ENCODE measurements at places on chromosomes 5 and 9.

DNA sequence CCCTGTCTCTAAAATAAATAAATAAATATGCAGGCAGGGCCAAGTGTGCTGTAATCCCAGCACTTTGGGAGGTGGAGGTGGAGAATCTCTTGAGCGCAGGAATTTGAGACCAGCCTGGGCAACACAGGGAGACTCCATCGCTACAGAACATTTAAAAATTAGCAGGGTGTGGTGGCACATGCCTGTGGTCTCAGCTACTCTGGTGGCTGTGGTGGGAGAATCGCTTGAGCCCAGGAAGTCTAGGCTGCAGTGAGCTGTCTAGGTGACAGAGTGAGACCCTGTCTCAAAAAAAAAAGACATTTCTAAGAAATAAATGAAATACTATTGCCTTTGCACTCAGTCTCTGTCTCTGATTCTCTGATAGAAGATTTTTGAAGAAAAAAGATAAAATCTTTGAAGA, 1.2 kb upstream of the PCDHGA10 start:
- DNase-seq, result no peak

GRCh38 chr5:57102905-57103255, 71.0 kb upstream of the GPBP1 start:
- DNase-seq, result no peak

DNA sequence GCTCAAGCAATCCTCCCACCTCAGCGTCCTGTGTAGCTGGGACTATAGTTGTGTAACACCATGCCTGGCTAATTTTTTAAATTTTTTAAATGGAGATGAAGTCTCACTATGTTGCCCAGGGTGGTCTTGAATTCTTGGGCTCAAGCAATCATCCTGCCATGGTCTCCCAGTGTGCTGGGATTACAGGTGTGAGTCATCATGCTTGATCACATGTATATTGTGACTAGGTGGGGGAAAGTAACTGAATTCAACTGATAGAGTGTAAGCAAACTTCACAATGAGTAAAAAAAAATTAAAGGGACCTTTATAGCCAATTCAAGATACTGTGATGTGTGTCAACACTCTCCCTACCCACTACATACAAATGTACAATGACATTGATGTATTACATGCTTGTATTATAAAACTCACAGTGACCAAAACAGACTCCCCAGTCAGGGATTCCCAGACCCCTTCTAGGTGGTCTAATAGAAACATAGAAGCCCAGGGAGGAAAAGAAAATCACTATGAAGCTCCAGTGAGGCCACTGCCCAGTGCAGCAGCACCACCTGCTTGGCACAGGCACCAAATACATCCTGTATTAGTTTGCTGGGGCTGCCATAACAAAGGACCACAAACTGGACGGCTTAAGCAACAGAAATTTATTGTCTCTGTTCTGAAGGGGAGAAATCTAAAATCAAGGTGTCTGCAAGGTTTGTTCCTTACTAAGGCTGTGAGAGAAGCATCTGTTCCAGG, 8.8 kb downstream of the PLGRKT start:
- no peak for DNase-seq

GRCh38 chr5:121967187-121967586, 5.4 kb downstream of the SRFBP1 start:
- DNase-seq, result no peak

- DNase-seq, result no peak
Observed at GRCh38 chr5:167063788-167064187, 1227.7 kb upstream of the WWC1 start.

GRCh38 chr9:108844391-108844790, 11.4 kb downstream of the ACTL7B start:
- DNase-seq, result no peak

- no peak for DNase-seq
Observed at GRCh38 chr9:479304-479970, 264.8 kb downstream of the DOCK8 start.

- DNase-seq, result no peak
Observed at GRCh38 chr5:35876922-35877321, 20.2 kb downstream of the IL7R start.

GRCh38 chr5:78691084-78691960, 42.8 kb upstream of the LHFPL2 start:
- no peak for DNase-seq

DNA sequence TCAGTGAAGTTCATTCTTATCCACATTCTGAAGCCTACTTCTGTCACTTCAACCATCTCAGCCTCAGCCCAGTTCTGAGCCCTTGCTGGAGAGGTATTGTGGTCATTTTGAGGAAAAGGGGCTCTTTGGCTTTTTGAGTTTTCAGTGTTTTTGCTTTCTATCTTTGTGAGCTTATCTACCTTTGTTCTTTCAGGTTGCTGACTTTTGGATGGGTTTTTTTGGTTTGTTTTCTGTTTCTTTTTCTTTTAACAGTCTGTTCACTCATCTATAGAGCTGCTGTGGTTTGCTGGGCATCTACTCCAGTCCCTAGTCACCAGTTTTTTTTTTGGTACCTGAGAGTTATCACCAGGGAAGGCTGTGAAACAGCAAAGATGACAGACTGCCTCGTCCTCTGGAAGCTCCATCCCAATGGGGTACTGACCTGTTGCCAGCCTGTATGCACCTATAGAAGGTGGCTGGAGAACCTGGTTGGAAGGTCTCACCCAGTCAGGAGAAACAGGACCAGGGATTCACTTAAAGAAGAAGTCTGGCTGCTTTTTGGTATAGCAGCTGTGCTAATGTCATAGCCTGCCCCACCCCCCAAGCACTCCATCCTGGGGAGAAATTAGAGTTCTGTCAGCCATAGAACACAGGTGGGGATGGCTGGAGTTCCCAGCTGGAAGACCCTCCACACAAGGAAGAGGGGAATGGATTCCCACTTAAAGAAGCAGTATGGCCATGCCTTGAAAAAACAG, 138.6 kb upstream of the TSLP start:
- DNase-seq, result no peak

DNA sequence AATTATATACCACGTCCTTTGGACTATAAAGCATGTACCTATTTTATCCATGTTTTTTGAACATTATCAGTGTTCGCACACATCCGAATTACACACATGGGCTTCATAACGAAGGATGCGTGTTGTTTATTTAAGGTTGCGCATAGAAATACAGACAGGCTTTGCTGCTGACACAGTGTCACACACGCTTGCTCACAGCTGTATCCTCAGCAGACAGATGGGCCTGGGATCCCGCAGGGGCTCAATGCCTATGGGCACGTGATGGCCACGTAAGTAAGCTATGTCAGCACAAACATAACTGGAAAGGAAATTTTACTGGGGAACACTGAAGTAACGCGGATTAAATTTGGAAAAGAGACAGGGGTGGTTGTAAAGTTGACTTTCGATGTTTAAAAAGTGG, 76.6 kb downstream of the OTULIN start:
- DNase-seq, result no peak

- no peak for DNase-seq
Observed at GRCh38 chr9:37174247-37174646, 53.9 kb downstream of the ZCCHC7 start.

- DNase-seq, result peak; percentile 54
Observed at GRCh38 chr5:76855961-76856360, 6.1 kb downstream of the S100Z start.

DNA sequence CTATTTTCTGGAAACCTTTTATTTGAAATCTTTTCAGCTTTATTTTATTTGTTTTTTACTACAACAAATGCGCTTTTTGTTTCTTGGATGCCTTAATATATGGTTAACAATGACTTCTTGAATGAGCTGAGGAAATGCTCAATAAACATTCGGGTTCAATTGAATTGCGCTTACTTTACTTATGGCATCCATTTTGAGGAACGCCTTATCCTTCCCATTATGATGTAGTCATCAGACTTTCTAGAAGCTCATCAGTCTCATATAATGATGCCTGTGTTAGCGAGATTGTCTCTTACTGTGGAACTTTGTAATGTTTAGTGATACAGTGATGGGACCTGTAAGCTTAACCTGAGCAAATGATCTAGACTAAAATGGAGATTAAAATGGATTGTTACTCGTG, 916 bp downstream of the SHLD3 start:
- DNase-seq, result no peak

GRCh38 chr9:38263532-38263931, 129.0 kb upstream of the ALDH1B1 start:
- DNase-seq, result peak; percentile 6

DNA sequence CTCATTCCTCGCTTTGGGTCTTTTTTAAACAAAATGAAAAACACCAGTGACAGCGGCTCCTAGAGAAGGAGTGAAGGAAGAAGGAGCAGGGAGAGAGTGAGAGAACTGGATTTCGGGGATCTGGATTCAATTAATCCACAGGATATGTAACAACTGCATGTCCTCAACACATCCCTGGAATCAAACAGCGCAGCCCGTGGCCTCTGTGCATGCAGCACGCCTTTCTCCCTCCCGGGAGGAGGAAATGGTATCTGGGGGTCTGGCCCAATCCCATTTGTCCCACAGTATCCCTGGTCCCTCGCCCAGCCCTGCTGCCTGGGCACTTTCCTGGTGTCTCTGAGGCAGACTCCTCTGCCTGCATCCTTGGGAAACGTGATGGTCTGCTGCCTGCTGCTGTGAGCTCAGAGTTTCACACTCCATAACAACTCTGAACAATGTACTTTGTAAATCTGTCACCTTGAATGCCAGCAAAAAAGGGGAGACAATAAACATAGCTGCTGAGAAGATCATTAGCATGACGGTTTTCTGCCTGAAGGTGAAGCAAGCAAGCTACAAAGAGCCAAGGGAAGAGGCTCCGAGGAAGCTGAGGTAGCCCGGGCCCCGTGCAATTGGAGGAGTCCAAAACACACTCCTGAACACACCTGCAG, 56.1 kb downstream of the PTCH1 start:
- DNase-seq, result no peak

- no peak for DNase-seq
Observed at GRCh38 chr9:137316012-137316981, 14.2 kb upstream of the NRARP start.

DNA sequence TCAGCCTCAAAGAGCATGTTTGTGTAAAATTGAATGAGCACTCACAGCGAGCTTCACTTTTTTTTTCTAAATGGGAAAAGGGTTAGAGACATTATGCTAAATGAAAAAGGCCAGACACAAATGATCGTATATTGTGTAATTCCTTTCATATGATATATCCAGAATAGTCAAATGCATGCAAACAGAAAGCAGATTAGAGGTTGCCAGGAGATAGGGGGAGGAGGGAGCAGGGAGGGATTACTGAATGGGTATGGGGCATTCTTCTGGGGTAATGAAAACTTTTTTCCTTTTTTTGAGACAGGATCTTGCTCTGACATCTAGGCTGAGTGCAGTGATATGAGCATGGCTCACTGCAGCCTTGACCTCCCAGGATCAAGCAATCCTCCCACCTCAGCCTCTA, 47.1 kb downstream of the DMAC1 start:
- DNase-seq, result no peak

GRCh38 chr5:149916334-149917072, 28.1 kb downstream of the PDE6A start:
- DNase-seq, result no peak

DNA sequence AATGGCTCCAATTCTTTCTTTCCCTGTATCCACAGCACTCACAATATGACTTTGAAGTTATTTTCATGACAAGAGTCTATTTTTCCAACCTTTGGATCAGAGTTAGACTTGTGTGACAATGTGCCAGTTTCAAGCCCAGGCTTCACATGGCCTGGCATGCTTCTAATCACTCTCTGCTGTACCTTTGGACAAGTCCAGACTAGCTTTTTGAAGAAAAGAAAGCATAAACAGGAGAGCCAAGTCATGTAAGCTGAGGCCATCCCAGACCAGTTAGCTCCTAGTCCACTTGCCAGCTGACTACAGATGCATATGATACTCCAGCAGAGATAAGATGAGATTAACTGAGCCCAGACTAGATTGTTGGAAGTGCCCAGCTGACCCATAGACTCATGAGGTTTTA, 513.6 kb upstream of the C9orf72 start:
- no peak for DNase-seq

- DNase-seq, result no peak
Observed at GRCh38 chr9:6702707-6703106, 55.1 kb upstream of the KDM4C start.

GRCh38 chr9:105887679-105888078, 193.3 kb downstream of the TMEM38B start:
- DNase-seq, result no peak

DNA sequence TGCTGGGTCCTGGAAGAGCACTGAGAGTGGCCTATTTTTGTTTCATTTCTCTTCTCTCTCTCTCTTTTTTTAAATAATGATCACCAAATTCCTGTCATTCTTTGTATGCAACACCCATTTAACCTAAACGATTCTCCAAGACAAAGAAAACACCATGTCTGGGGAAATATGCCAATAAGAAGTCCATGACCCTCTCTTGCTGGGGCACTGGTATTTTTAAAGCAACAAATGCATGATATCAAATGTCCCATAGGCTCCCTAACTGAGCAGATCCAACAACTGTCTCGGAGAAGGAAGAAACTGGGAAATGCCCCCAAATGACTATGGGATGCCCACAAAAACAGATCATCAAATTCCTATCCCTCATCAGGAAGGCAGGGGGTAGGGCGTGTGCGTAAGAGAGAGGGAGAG, 567.4 kb downstream of the CCDC171 start:
- no peak for DNase-seq

- DNase-seq, result no peak
Observed at GRCh38 chr9:33024126-33024965, 727 bp upstream of the DNAJA1 start.

GRCh38 chr9:27626244-27627187, 53.2 kb upstream of the C9orf72 start:
- DNase-seq, result no peak

GRCh38 chr5:158832096-158832685, 267.5 kb downstream of the EBF1 start:
- DNase-seq, result no peak

DNA sequence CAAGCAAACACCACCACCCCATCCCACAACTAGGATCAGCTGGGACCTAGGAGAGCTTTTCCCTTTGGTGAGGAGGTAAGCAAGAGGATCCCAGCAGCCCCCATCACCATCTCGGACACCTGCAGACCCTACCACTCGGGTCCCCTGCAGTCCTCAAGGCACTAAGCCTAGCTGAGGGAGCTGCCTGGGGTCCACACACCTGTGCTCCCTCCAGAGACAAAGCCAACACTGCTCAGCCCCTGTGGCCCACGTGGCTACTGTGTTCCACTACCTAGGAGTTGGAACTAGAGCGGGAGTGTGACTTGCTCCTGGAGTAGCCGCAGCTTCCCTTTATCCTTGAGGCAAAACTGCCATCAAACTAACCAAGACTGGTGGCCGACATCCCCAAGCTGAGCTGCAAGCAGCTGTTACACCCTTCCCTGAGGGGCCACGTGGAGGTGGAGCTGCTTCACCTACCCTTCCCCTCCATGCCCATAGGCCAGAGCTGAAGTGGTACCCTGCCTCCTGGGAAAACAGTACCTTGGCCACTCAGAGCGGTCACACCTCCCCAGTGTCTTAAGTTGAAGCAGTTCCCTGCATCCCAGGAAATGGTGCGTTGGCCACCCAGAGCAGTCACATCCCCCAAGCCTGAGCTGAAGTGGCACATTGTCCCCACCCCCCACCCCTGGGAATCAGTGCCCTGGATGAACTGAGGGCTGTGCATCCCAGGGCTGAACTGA, 205.5 kb downstream of the CACNA1B start:
- no peak for DNase-seq

GRCh38 chr9:88706193-88707113, 171.5 kb downstream of the NXNL2 start:
- DNase-seq, result no peak

GRCh38 chr9:30900706-30901105, 1483.7 kb upstream of the ACO1 start:
- DNase-seq, result no peak

GRCh38 chr5:35185518-35185917, 44.8 kb downstream of the PRLR start:
- DNase-seq, result no peak
